ENCODE measurements at places on chromosomes 13 and 19.

- DNase-seq: no peak
Observed at GRCh38 chr19:13849991-13850909, 26.7 kb upstream of the NANOS3 start.

- DNase-seq: no peak
Observed at GRCh38 chr13:32663660-32664059, 77.4 kb downstream of the PDS5B start.

- DNase-seq: no peak
Observed at GRCh38 chr13:51158365-51158764, 47.3 kb upstream of the C13orf42 start.

- DNase-seq: no peak
Observed at GRCh38 chr13:40333226-40333625, 333.2 kb downstream of the FOXO1 start.

DNA sequence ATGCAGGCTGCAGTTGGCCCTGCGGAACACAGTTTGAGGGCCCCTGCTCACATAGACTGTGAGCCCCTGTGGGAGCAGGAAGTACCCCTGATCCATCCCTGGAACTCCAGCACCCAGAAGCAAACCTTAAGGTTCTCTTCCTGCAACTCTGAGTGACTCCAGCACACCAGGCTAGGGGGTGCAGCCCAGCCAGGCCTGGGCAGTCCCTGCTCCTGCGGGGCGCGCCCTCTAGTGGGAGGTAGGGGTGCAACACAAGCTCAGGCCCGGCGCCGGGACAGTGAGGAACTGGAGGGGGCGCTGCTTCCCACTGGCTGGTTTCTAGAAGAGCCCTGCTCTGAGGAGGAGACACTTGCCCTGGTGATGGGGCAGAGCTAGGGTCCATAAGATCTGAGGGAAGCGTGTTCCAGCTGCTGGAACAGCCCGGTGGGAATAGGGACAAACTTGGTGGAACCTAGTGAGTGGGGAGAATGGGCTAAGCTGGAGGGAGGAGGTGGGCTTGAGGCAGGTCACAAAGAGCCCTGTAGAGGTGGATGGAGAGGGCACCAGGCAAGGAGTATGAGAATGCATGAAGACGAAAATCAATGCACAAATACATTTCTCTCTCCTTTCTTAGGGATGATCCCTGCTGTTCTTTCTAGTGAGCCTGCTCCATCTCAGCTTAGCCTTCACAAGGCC, 5.0 kb downstream of the ZSCAN5A start:
- DNase-seq: peak; percentile 35

Data from activated T-cell treated with anti-CD3 and anti-CD28 coated beads for 1 hour (primary cell).